ENCODE measurements at places on chromosomes 6 and 20. TPM values are rescaled to one million over a fixed set of nuclear protein-coding genes. Genes with fewer than 3 reads are reported as not detected.

The AVP gene
- not detected for total RNA-seq

- H3K27ac ChIP-seq = no peak overlapping the region
- H3K36me3 ChIP-seq = no peaks in the 10 kb centered on the region
- H3K4me3 ChIP-seq = no peak overlapping the region
- no peak for DNase-seq
- no peaks in the 10 kb centered on the region for H3K4me1 ChIP-seq
- H3K27me3 ChIP-seq = no peaks in the 10 kb centered on the region
Observed at GRCh38 chr20:51789434-51789833, 12.9 kb downstream of the SALL4 start.

The MAN1A1 gene
- total RNA-seq = 481 TPM

- H3K4me3 ChIP-seq = no peak overlapping the region
- no peaks in the 10 kb centered on the region for H3K27me3 ChIP-seq
- H3K27ac ChIP-seq = no peak overlapping the region
- H3K36me3 ChIP-seq = no peaks in the 10 kb centered on the region
- DNase-seq = no peak
Observed at GRCh38 chr20:38138086-38138778, 26.8 kb downstream of the TGM2 start.

The OR2H1 gene
- total RNA-seq = not detected

- no peak overlapping the region for H3K4me3 ChIP-seq
- no peak overlapping the region for H3K27ac ChIP-seq
- DNase-seq = no peak
- H3K4me1 ChIP-seq = no peaks in the 10 kb centered on the region
Observed at GRCh38 chr6:125659887-125660286, 89.5 kb upstream of the HEY2 start.

GRCh38 chr20:56928007-56928406, 298.9 kb downstream of the TFAP2C start:
- no peak overlapping the region for H3K4me3 ChIP-seq
- peaks cover 54% of the 10 kb centered on the region for H3K27me3 ChIP-seq
